ENCODE measurements at places on chromosomes 4 and X.

- no peak for DNase-seq
Measured at GRCh38 chrX:21691512-21692018, 33.4 kb upstream of the KLHL34 start.

DNA sequence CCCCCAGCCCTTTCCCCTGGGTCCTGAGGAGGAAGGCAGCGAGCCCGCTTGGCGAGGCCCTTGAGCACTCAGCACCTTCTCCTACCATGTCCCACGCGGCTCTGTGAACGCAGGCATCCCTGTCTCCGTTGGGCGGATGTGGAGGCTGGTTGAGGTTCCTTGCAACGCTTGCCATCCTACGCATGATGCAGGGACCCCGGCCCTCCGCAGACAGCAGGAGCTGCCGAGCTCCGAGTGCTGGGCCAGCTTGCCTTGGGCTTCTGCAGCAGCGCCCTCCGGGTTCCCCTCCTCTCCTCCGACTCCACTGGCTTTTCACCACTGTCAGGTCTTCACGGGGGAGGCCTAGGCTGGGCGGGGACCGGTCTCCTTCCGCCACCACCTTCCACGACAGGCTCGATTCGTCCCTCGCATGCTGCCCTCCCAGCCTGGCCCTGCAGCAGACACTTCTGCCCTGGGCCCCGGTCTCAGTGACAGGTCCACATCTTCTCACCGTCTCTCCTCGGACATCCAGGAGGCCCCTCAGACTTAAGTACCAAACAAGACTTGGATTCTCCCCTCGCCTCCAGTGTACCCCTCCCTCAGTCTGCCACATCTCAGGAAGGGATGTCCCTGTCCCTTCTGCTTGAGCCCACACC lies 67.6 kb upstream of the HGFAC start:
- no peak for DNase-seq

DNA sequence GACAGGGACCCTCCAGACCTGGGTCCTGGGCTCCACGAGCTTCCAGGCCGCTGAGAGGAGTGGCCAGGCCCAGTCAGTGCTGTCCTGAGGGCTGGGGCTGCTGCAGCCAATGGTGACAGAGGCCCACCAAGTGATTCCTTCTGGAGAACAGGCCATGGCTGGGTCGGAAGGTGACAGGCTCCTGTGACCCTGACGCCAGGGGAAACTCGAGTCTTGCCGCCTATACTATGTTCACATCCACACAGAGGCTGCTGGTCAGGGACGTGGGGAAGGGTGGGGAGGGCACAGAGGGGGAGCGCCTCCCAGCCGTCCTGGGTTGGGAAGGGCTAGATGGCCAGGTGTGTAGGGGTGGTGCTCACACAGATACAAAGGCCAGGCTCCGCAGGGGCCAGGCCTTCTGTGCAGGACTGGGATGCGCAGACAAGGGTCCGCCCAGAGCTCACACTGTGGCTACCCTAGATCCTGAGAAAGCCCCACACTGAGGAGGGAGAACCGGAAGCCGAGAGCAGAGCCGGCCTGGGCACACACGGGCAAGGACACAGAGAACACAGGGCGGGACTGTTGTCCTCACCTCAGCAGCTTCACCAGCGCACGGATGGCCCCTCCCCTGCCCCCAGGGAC lies 81.4 kb downstream of the HTRA3 start:
- no peak for DNase-seq

DNA sequence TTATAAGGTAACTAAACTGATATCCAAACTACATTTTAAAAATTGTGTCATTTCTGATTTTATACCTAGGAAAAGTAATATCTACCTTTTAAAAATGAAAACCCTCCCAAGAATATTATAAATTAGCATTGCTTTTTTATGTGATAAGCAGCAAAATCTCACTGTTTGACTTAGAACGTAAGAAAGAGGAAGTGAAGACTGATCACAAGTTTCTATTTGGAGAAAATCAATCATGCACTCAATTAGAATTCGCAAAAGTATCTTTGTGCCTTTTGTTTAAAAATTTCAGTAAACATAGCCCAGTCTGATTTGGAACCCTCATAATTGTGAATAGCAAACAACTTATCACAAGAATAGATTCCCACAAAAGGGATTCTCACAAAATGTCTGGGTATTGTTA lies 142.7 kb downstream of the TENM3 start:
- no peak for DNase-seq

DNA sequence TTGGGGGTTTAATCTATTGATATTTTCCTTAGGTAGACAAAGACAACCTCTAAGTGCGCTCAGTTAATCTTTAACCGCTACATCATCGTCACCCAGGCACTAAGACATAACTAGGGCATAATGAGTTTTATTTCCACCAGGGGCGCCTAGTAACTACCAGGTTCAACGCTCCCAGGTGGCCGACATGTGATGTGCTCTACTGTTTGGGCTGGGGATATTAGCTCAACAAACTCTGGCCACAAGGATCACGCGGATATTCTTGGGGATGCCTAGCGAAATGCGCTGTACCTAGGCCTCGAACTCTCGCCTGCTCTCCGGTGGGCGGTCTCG lies 915 bp upstream of the RAB33B start:
- DNase-seq, result no peak

- DNase-seq, result no peak
Measured at GRCh38 chrX:30781711-30782444, 107.2 kb downstream of the TAB3 start.

DNA sequence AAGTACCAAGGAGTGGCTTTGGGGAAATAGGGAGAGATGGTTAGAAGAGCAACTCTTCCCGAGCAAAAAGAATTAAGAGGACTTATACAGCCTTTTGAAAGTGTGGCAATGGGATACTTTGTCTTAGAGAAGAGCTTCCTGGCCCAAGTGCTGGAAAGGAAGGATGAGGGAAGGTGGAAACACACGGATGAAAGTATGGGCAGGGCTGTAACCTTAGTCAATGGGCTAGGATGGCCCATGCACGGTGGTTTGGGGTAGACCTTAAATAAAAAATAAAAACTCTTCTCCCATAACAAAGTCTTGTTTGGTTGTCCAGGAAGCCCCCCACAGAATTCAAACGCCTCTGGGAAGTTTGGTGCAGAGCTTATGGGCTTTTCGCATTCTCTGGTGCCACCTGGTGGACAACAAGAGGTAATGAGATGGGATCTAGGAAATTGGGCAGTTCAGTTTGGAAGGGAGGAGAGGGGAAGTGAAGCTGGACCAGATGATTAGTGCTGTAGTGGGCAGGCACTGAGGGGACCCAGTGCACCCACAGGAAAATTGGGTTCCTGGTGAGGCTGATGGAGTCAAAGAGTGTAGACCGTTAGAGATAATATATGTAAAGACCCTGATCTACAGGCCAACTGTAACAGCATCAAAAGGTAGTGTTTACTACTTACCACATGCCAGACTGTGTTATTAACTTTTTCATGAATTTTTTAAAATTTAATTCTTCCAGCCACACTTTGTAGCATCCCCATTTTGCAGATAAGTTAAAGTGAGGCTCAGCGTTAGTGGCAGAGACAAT lies 13.8 kb upstream of the ENOX2 start:
- DNase-seq, result peak; percentile 44

DNA sequence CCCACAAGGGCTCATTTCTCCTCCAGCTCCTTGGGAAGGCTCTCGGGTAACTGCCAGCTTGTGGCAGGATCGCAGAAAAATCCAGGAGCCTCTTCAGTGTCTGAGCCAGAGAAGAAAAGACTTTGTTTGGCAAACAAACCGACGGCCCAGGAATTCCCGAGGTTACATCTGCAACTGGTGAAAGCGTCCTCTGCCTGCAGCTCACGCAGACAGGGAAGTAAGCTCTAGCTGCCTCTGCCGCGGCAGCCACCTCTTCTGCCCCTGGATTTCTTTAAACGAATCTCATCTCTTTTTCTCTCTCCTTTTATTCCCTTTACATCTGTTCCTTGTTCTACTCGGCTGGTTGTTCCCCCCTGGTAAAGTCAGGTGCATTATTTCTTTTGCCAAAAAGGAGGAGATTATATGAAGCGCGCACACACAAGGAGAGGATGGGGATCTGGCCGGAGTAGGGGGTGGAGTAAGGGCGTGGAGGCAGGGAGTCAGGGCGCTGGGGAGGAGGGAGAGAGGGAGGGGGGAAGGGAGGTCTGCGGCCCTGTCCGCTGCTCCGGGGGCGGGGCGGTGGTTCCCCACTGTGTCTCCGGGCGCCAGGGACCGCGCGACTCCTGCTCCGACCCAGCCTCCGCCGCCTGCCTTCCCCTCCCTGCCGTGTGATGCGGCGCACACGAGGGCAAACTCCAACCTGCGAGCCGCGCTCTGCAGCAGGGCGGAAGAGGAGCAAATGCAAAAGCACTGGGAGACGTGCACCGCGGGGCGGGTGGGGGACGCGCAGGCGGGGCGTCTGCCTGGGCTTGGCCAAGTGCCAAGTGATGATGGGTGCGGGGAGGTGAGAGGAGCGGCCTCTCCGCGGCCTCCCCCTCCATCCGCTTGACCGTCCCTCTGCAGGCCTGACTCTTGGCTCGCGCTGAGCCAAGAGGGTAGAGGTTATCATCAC lies at the start of gene DCHS2:
Gene DCHS2, minus strand, starts transcription at position 459 of the 931 bp plus-strand sequence. Its CDS starts 444 bp downstream, at position 15.
- DNase-seq, result no peak

DNA sequence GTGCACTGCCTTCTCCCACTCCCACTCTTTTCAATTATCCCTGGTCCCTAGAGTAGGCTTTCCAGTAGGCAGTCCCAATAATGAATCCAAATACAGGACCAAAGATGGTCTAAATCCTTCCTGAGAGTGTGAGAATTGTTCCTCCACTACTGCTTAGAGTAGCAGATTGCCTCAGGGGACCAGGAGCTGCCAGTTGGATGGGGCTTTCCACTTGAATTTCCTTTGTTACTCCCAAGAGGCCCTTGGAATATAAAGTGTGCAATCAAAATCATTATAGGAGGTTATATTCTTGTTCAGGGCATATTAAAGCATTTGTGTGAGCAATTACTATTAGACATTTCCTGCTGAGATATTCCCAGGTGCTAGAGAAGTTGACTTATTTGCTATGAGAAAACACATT lies 156.6 kb upstream of the TLL1 start:
- no peak for DNase-seq

DNA sequence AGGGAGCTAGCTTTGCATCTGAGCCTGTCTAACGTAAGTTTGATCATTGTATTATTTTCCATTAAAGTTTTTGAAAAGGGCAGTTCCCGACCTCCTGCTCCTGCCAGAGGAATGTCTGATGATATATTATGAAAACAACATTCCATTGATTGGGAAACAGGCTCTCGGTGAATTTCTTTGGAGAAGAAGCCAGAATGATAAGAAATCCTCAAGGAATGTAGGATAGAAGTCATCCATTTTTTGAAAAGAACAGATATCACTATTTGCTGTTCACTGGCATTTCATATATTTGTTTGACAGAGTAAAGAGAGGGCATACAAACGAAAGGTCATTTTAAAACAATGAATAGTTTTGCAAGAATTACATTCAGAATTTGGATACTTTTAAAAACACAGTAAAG lies 781.0 kb upstream of the HTR2C start:
- DNase-seq, result no peak

GRCh38 chrX:137926090-137926489 lies 360.2 kb downstream of the ZIC3 start:
- no peak for DNase-seq

- DNase-seq, result no peak
Measured at GRCh38 chr4:139617702-139618490, 47.7 kb upstream of the MGST2 start.

DNA sequence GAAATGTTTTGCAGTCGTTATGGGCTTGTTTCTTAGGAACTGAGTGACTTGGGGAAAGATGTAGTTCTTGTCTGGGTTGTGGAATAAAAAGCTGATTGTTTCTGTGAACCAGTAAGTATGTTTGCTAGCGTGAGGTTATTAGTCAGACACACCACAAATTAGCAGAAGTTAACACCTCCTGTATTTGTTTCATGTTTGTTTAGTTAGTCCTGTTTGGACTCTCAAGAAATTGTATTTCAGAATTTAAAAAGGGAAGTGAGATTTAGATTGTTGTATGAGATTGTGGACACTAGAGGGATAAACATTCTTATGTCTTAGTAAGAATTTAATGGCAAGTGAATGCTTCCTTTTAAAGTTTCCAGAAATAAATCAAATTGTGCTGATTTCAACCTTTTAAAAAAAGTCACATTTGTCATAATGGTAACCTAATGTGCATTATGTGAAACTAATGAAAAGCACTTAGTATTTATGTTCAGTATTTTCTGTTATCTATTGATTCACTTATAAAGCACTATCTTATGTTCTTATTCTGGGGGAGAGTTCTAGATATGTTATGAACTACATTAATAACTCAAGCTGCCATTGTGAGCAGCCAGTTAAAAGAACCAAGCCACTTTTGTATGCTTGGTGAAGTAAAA lies 25.6 kb downstream of the ATP10D start:
- DNase-seq, result no peak

- DNase-seq, result no peak
Measured at GRCh38 chr4:53937918-53938317, 126.5 kb downstream of the CHIC2 start.

GRCh38 chrX:104566681-104567501 lies 892 bp downstream of the IL1RAPL2 start:
- no peak for DNase-seq

DNA sequence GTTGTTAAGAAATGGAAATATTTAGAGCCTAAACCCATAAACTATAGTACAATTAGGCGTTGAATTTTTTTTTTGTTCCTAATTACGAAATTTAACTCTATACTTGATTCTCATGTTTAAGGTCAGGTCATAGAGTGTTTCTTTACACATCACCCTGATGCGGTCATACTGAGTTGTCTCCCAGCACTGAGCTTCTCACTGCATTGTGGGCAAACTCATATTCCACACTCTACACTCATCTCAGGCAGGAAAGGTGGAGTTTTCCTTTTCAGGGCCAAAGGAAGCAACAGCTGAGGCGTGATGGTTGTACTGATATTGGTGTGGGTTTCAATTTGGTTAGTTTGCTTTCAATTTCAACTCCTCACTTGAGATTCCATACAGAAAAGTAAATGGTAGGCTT lies 75.4 kb downstream of the FAT4 start:
- peak; percentile 11 for DNase-seq

DNA sequence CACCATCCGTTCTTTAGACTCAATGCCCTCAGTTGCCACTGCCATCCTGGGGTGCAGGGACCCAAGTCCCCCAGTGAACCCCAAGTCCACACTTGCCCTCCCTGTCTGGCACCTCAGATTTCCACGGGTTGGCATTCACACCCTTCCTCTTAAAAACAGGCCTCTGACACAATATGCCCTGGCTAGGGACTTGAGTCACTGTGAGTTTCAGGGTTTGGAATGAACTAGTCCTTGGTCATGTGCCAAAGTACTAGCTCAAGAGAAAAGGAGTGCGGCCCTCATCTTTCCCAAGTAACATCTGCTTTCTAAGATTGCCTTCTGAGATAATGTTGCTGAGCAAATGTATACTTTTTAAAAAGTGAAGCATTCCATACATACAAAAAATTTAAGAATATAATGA lies 134.0 kb downstream of the MID1 start:
- DNase-seq, result no peak

DNA sequence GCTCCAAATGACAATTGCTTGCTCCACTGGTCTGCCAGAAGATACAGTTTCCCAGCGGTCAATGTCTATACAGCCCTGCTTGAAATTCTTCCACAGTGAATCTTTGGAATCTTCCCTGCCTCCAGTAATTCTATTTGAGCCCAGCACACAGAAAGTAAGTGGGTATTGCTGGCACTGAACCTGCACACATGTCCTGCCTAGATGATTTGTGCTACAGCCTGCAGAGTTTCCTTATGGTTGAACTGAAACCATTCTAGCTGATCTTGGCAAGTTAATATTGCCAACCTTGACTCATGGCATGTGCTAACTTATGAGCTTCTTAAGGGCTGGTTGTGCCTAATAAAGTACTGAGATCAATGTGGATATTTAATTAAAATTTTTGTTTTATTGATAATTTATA lies 553.8 kb upstream of the GNPDA2 start:
- DNase-seq, result no peak
